ENCODE measurements at places on chromosomes 4 and X.
A peak's percentile ranks its signal among the peaks of the same experiment; 100 is the strongest.

DNA sequence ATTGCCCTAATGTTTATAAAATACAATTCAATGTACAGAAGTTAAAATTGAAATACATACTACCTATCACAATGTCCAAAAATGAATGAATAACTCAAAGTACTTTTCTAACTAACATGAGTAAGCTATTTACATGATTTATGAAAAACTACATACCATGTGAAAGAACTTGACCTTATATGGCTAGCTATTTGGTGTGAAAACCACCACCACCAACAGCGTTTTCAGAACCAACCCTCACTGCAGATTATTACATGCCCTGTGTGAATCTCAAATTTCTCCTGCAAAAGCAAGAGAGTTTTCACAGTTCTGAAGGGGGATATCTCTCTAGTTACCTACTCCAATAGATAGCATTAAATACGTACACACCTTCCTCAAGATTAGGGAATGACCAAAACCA lies 198.5 kb downstream of the SPATA18 start:
- no peak for DNase-seq

DNA sequence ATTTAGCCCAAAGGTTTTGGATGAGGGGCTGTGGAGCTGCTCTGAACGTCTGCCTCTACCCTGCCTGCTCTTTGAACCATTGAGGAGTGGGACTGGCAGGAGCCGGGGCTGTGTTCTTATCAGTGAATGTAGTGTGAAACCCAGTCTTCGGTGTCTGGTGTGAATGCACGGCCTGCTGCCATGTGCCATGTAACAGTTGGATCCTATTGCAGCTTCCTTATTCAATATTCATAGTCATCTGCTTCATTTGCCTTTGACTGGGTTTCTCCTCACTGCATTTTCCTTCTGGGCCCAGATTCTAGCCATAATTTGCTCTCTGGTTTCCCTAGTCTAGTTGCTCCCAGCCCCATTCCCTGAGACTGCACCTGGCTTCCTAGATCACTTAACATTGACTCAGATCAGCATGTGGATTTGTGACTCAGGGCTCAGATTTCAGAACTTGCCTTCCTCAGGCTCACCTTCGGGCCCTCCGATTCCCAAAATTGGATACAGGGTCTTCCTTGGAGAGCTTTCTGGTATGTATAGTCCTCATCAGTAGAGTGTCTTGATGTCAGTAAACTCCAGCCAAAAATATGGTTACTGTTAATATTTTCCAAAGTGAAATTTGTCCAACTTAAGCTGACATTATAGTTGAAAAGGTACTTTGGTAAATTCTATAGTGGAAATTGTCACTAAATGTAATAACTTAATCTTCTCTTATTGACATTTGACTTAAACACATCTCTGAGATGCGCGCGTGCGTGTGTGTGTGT lies 94.0 kb upstream of the DDIT4L start:
- DNase-seq, result no peak

DNA sequence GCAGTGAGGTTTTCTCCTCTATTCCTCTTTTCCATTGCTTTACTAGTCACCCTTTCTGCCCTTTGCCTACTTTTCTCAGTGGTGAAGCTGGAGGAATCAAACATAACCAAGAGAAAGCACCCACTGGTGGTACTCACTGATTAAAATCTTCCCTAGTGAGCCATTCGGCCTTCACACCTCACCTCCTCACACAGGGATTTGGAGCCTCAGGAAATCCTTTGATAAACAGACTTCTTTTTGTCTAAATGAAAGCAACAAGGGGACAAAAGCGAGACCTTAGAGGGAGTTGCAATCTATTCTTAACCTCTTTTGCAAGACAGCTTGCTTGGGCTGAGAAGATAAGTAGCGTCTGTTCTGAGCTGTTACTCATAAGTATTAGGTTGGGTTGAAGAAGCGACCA lies 572.6 kb downstream of the ZNF674 start:
- no peak for DNase-seq

- DNase-seq, result no peak
Observed at GRCh38 chr4:170526471-170526870, 436.7 kb upstream of the AADAT start.

DNA sequence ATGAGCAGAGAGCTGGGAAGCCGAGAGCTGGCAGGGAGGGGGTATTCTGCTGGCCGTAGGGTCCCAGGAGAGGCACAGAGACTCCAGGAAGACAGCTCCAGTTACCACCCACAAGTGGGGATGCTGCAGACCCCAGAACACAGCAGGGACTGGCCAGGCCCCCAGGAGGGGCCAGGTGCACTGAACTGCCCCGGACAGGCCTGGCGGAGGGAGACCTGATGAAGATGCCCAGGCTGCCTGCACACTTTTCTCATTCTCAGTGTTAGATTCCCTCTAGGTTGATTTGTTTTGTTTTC lies 110.8 kb downstream of the CPZ start:
- no peak for DNase-seq

- DNase-seq, result no peak
Observed at GRCh38 chrX:16770970-16771482, 15.2 kb upstream of the TXLNG start.

DNA sequence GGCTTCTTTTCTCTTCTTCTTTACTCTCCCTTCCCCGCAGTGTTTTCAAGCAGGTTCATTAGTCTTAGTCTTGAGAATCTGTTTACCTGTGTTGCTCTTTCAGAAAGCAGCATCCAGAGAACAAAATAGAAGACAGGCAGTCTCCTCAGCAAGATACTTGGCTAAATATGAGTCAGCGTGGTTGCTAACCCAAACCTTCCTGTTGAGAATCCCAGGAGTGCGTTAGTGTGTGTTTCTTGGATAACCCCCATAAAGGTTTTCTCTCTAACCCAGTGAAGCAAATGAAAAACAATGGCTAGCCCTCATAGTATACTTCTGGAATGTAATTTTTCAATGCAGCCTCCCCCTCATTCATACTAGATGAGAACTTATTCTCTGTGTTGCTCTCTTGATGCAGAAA lies 41.1 kb downstream of the BMPR1B start:
- peak; percentile 9 for DNase-seq

- DNase-seq, result no peak
Observed at GRCh38 chr4:102564399-102565059, 63.4 kb downstream of the NFKB1 start.

- no peak for DNase-seq
Observed at GRCh38 chr4:136505020-136505419, 1027.3 kb downstream of the PCDH18 start.

- DNase-seq, result peak; percentile 54
Observed at GRCh38 chr4:173513651-173514050, 16.4 kb downstream of the HAND2 start.

GRCh38 chr4:78162821-78163220 lies 105.7 kb downstream of the FRAS1 start:
- DNase-seq, result no peak

- DNase-seq, result no peak
Observed at GRCh38 chr4:171676555-171677215, 136.5 kb upstream of the GALNTL6 start.

DNA sequence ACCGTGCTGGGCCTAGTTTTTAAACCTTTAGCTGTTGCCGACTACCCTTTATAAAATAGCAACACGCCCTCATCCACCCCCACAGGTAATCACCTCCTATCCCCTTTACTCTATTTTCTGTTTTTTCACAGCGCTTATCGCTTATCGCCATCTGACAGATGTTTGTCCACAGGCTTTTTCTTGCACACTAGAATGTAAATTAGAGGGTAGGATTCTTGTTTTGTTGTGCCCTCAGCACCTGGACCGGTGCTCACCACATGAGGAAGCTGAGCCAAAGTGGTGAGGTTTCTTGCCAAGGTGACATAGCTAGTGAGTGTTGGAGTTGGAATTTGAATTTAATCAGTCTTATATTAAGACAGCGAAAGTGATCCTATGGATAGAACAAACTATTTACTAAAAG lies 2.9 kb upstream of the RBBP7 start:
- DNase-seq, result no peak

All from adipocyte (in vitro differentiated cells).